Amniotic stem cell (primary cell): ENCODE measurements at places on chromosomes 16 and 17.

- no peak for DNase-seq
These were observed 318.4 kb upstream of the ASIC2 start for GRCh38 chr17:33611532-33611931.

- DNase-seq: no peak
These were observed 38.1 kb downstream of the IRX5 start for GRCh38 chr16:54968784-54969183.

DNA sequence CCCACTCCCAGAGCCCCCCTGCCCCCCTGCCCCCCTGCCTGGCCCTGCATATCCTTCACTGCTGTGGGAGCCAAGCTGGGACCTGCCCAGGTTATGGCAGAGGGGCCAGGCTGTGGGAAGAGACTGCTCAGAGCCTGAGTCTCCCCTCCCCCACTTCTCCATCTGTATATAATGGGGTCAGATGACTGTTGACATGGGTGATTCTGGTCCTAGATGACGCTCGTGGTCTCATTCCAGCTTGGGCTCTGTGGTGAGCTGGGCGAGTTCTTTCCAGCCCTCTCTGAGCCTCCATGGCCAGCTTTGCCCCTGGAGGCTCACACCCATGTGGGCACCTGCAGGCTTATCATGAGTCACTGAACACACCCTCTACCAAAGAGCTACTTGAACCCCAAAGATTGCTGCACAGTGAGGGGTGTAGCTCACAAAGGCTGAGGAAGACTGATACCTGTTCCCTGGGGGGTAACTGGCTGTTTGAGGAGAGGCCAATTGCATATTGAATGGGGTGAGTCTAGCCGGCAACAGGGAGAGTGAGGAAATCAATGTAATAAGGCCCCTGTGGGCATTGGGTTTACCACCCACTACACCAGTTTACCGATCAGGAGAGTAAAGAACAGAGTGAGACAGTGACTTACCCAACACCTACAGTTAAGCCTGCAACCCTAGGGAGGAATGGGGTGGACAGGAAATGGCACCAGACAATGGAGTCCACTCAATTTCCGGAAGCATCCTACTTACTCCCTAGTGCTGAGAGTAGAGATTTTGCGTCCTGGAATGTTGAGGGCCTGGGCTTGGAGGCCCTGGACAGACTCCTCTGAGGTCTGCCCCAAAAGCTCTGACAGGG, 4.2 kb upstream of the SREBF1 start:
- DNase-seq: no peak

DNA sequence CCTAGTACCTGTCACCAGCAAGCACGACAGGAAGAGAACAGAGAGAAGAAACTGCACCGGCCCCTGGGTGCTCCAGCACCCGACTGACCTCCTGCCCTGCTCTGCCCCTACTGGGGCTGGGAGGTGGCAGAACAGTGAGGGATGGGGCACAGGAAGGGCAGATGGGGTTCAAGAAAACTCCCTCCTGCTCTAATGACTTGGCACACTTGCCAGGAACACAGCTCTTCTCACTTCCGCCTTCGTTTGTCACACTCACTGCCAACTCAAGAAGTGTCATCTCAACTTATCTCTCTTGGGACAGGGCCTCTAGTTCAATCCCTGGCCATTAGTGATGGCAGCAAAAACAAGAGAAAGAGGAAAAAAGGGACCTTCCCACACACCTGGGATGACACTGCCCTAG, 42.7 kb upstream of the ICAM2 start:
- no peak for DNase-seq

- no peak for DNase-seq
These were observed 29.4 kb downstream of the RPH3AL start for GRCh38 chr17:323181-323580.
